ENCODE measurements at places on chromosomes 5 and 9.
A peak's percentile ranks its signal among the peaks of the same experiment; 100 is the strongest.

GRCh38 chr9:16407617-16408016 lies 462.9 kb downstream of the BNC2 start:
- no peak for DNase-seq

DNA sequence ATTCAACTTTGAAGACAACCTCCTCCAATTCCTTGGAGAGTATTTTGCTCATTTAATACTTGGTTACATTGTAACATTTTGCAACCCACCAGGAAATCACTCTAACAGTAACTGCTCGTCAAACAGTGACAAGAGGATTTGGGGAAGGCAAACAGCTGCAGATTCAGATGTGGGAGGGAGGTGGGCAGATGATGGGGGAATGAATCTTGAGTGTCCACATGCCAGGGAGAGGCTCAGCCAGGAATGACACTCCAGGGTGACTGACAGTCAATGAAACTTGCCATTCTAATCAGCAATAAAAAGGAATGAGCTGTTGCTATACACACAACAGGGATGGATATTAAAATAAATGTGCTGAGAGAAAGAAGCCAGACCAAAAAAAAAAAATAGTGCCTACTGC lies 97.7 kb upstream of the ANKRD55 start:
- no peak for DNase-seq

DNA sequence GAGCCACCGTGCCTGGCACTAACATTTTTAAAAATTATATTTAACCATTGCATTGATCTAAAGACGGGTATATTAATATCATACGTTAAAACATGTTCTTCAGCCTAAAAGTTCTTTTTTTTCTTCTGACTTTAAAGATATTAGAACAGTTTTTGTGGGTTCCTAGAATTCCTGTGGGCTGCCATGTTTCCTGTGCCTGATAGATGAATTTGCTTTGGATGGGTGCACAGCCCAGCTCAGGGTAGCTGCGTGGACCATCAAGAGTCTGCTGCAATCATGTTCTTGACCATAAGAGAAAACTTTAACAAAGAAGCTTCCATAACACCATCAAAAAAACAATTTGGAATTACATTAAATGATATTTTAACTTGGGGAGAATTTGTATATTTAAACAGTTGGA lies 2.4 kb upstream of the LAMC3 start:
- DNase-seq, result no peak

DNA sequence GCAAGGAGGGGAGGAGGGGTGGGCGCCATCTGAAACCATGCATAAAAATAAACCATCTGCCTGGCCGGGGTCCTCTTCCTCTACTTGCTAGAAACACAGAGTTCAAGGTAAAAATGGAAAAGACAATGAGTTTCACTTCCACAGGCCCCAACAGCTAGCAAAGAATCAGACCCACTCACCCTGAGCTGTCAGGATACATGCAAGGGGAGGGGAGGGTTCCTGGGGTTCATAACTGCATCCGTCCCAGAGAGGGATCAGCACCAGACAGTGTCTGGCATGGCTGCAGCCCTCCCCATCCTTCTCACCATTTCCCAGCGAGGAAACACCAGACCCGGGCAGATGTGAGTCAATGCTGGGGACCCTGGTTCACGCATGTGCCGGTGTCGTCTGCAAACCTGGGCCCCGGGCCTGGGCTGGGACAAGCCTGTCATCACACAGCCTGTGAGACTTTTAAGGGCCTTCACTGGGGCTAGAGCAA lies 55.4 kb downstream of the SEMA4D start:
- no peak for DNase-seq

- no peak for DNase-seq
Measured at GRCh38 chr9:3879726-3880505, 354.1 kb upstream of the RFX3 start.

DNA sequence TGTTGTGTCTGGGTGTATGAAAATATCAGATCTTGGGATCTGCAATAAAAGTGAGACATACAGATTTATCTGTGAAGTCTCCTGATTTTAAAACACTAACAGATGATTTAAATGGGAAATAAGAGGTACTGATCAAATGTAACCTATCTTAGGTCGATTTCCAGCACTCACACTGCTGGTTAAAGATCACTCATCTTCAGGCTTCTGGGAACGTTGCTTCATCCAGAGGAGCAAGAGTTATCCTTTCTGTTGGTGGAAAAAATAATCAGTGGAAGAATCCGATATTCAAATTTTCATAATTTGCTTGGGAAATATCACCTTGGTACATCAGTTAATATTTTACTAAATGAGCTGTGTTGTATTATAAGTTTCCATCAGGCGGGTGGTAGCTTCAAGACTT lies 876.8 kb upstream of the WWC1 start:
- DNase-seq, result no peak

- peak; percentile 96 for DNase-seq
Measured at GRCh38 chr5:149063017-149063687, at the start of gene SH3TC2. TSS of gene SH3TC2 (minus strand) at chr5:149063062. CDS start at chr5:149063022, 40 bp downstream.

GRCh38 chr5:93665648-93666047 lies 75.8 kb downstream of the POU5F2 start:
- DNase-seq, result no peak

DNA sequence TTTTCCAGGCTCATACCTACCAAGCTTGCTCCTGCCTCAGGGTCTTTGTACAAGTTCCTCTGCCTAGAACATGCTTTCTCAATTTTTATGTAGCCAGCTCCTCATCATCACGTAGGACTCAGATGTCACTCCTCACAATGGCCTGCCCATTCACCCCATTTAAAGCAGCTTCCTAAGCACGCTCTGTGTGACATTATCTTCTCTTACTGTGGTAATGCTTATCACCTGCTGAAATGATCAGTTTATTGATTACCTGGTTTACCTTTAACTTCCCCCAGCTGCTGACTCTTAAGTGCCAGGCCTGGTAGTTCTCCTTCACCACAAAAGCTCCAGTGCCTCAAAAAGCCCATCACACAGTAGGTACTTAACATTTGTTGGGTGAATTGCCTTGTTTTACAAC lies 13.6 kb downstream of the FUBP3 start:
- DNase-seq, result no peak

DNA sequence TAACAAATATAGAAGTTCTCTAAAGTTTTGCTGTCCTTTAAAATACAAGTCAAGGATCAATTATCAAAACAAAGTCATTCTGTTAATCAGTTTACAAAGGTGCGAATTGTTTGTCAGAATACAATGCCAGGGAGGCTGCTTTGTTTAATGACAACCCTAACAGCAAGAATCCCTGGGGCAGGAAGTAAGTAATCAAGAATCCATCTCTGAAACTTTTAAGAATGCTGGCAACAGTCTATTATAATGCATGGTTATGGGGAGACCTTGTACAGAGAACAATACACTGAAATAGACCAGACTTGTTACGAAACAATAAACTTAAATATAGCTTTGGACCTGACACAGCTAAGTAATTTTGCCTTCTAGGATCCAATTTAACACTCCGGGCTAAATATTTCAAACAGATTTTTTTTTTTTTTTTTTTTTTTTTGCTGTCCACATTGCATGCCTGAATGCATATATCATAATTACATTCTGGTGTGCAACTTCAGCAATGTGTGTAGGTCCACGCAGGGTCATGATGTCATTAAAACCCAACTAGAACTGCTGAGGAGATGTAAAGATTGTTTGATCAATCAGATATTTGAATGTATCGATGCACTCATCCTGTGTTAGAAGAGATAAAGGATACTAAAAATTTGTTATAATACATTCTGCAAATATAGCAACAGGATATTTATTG lies 421.3 kb downstream of the CETN3 start:
- DNase-seq, result no peak

GRCh38 chr9:125821078-125821477 lies 73.9 kb downstream of the PBX3 start:
- no peak for DNase-seq

DNA sequence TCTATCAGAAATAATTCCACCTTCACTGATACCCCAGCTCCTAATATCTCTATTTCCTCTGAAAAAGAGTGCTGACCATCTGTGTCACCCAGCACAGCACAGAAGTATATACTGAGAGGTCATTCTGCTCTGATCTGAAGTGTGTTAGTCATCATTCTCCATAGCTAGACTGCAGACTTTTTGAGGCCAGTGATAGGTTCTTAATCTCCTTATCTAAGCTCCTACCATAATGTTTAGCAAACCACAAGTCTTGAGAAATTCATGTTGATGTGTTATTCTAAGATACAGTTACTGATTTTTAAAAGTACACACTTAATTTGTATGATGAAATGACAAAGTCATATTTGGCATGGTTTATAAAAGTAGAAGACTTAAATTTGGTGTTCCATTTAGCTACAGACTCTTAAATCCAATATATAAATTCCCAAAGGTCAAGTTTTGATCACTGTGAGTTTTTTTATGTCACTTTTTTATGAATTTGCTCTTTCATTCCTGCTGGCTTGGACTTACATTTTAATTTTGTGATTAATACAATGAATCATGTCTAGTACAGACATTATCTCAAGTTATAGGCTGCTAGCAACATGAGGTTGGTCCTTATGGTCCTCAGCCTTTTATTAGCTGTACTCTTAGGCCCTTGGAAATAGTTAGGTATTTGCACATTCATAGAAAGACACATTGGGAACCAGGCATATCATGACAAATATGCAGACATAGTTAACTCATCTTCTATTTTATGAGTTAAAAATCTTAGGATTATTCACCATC lies 380.8 kb downstream of the EBF1 start:
- peak; percentile 39 for DNase-seq

DNA sequence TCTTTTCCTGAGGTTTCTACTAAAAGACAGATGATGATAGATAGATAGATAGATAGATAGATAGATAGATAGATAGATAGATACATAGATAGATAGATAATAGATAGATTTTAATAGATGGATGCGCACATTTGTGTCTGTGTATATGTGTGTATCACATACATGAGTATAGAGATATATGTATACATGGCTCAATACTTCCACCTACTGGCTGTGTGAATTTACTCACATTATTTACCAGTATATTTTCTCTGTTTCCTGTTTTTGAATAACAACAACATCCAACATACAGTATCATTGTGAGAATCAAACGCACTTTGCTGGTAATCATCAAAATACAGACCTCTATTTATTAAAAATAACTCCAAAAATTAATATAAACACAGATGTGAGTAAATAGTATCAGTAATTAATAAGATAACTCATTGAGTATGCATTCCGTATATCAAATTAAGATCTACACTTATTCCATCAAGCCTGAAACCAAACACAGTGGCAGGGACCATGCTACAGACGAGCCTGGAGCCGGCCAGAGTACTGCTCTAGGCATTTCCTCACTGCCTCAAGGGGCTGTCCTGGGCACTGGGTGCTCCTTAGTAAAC lies 338.0 kb downstream of the SEMA5A start:
- DNase-seq, result peak; percentile 80

DNA sequence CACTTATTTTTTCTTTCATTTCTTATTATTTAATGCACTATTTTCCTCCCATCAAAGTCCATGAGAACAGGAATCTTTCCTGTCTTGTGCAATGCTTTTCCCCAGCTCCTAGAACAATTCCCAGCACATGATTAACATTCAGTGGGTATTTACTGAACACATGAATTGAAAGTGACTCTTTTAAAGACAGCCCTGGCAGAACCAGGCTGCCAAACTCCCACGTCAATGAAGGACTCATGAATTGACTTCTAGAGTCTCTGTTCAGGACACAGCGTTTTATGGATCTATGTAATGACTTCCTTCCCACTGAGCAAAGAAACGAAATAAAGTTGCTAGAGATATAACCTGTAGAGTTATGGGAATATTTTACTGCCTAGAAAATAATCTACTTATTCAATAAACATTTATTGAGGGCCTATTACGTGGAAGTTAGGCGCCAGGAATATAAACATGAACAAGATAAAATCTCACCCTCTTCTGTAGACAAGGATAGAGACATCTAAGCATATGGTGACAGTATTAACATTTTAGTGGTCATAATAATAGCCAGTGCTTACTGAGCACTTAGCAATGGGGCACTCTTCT lies 485.9 kb upstream of the KLF4 start:
- DNase-seq, result no peak

- DNase-seq, result no peak
Measured at GRCh38 chr5:65695896-65696295, 26.0 kb downstream of the SGTB start.

DNA sequence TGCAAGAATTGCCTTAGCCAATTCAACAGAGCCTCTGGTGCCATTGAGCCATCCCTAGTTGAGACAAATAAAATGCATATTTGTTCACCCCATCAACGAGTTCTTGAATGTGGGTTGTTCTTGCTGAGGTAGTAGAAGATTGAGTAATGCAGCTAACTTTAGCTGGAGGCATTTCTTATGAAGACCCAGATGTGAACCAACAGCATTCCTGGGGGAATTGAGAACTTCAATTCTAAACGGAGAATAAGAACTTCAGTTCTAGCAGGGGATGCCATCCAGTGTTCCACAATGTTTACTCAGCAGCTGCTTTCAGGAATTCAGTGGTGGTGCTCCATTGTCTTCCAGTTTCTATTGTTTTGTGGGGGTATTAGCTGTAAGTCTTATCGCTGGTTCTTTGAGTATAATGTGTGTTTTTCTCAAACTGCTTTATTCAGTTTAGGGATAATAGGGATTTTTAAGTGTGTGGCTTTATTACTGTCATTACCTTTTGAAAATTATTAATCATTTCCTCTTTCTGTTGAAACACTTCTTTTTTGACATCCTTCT lies 1968.2 kb upstream of the NUDT12 start:
- no peak for DNase-seq

DNA sequence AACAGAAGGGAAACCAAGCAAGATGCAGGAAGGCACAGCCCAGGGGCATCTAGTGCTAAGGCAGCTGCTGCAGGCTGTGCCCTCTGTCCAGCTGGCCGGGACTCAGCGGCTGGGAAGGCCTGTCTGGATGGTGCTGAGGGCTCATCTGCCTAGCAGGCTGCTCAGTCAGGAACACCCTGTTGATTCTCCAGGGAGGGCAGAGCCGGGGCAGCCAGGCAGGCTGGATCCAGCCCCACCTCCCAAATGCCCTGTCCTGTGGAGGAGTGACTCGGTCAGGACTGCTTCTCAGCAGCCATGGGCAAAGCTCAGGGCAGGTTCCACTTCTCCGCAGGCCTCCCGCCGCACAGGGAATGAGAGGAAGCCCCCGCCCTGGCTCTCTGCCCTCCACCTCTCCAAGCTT lies 7.8 kb upstream of the LCN9 start:
- DNase-seq, result no peak

Measured in hematopoietic multipotent progenitor cell treated with erythropoietin and hydrocortisone succinate and interleukin-3 and kit ligand, for 6 days (in vitro differentiated cells).